Natural killer cell treated with Interleukin-12 subunit alpha and Interleukin-12 subunit beta and Interleukin-15 and Interleukin-18, amount 100 ng/mL, for 72 hours (primary cell): ENCODE measurements at places on chromosomes 4 and X.

- no peak for DNase-seq
Observed at GRCh38 chr4:158535130-158535614, 13.5 kb downstream of the RXFP1 start.

DNA sequence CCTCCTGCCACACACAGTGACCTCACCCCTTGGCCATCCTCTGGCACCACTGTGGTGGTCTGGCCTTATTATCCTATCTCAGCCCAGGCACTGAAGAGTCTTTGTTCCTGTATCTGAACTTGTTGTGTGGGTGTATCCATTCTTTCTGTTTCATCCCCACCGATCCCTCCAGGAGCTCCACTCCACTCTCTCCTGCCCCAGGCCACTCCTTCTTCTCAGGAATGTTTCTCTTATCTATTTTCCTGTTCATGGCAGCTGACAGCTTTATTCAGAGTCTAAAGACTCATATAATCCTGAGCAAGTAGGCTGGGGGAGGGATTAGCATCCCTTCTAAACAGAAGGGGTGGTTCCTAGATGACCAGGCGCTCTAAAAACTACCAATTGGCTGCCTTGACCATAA, 150.0 kb downstream of the ANAPC10 start:
- no peak for DNase-seq

DNA sequence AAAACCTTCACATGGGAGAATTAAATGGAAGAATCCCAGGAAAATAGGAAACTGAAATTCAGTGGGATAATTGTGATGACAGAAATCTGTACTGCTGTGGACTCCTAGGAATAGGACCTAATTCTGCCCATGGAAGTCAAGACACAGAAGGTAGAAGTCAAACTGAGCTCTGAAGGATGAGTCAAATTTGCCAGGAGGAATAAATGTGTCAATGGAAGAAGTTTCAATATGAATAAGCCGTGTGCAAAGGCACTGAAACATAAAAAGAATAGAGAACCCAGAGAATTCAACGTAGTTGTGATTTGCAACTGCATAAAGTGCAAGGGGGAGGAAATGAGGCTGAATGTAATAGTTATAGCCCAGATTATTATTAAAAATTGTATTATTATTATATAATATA, 11.6 kb downstream of the ENAM start:
- DNase-seq, result no peak

GRCh38 chr4:13285336-13285735, 198.8 kb downstream of the RAB28 start:
- no peak for DNase-seq

DNA sequence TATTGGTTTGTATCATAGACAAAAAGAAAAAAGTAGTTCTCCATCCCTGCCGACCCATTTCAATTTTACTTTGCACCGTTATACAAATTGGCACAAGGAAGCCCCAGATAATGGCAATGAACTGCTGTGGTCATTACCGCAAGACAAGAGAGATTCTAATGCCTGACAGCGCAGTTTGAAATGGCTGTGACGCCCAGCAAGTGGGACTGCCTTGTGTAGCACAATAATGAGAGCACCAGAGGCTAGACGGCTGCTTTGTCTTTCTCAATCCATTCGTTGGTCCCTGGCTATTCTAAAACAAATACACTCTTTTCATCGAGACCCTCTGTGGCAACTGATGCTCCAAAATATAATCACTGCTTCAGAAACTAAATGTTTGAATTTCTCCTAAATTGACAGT, 192.4 kb upstream of the NEIL3 start:
- no peak for DNase-seq

GRCh38 chr4:66591968-66592367, 921.7 kb upstream of the EPHA5 start:
- no peak for DNase-seq

GRCh38 chrX:6053141-6053540, 175.5 kb downstream of the NLGN4X start:
- no peak for DNase-seq

DNA sequence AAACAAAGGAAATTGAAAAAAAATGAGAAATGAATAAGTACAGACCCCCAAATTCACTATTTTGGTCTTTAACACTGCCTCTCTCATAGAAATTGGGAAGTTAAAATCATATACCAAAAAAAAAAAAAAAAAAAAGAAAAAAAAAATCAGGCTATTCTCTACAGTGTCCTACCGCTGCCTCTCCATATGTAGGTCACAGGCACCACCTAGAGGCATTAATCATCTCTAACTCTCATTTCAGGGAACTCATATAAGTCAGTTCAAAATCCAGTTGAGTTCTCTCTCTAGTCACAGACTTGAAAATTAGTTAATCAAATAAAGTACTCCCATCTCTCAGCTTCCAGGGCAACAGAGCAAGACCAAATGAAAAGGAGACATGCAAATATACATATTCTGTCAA, 47.9 kb downstream of the COX18 start:
- DNase-seq, result no peak

GRCh38 chr4:111636961-111637585, 508.2 kb upstream of the FAM241A start:
- DNase-seq, result no peak

- DNase-seq, result no peak
Observed at GRCh38 chr4:30370105-30370504, 350.1 kb upstream of the PCDH7 start.

- DNase-seq, result no peak
Observed at GRCh38 chr4:89837993-89838390, 1.0 kb upstream of the SNCA start.

- no peak for DNase-seq
Observed at GRCh38 chrX:24575496-24575895, 71.7 kb downstream of the PCYT1B start.

DNA sequence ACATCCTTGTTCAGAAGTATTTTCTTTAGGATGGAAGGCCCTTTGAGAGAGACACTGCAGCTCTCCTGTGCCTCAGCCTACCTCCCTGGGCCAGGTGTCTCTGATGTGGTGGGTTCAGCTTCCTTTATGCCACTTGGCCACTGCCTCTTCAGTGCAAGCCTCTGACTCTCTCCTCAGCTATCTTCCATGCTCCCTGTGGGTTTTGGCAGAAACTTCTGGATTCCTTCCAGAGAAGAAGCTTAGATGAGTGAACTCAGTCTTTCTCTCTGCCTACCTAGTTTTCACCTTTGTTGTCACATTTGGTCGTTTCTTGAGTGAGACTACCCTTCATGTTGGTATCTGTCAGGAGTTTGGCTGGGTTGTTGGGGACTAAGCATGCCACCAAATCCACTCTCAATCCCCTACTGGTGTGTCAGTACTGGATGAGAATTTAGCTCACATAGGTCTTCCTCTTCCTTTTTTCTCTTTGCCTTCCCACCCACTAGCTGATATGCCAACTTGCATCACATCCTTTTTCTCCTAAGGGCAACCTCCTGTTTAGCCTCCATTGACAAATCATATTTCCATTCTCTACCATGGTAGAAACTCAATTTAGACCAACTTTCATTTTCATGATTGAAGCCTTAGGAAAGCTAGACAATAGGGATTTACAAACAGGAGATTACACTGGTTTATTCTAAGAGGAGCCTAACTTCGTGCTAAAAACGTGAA, 32.0 kb downstream of the IL15 start:
- no peak for DNase-seq

GRCh38 chr4:135098061-135098460, 896.5 kb upstream of the PABPC4L start:
- DNase-seq, result no peak

DNA sequence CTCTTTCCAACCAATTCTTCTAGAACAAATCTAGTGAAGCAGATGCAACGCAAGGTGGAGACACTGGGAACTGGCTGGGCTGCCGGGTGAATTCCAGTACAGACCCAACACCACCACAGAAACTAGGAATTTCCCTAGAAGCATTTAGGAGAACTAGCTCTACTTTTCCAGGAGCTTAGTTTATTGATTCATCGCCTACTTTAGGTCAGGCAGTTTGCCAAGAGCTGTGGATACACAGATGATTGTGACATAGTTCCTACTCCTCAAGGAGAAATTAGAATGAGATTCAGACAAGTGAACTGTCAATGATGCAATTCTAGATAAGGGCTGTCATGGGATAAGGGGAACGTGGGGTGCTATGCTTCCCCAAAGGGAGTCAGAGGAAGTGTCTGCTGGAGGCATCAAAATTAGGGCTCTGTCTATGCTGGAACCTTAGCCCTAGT, 350.0 kb downstream of the CAMK2D start:
- DNase-seq, result no peak

GRCh38 chrX:8346060-8346459, 118.6 kb upstream of the VCX3B start:
- no peak for DNase-seq

GRCh38 chrX:130997314-130997713, 60.8 kb upstream of the ARHGAP36 start:
- no peak for DNase-seq

- DNase-seq, result no peak
Observed at GRCh38 chrX:2828344-2828958, at the start of gene GYG2. TSS of gene GYG2 (plus strand) at chrX:2828930. CDS start at chrX:2830189, 1,259 bp downstream.

DNA sequence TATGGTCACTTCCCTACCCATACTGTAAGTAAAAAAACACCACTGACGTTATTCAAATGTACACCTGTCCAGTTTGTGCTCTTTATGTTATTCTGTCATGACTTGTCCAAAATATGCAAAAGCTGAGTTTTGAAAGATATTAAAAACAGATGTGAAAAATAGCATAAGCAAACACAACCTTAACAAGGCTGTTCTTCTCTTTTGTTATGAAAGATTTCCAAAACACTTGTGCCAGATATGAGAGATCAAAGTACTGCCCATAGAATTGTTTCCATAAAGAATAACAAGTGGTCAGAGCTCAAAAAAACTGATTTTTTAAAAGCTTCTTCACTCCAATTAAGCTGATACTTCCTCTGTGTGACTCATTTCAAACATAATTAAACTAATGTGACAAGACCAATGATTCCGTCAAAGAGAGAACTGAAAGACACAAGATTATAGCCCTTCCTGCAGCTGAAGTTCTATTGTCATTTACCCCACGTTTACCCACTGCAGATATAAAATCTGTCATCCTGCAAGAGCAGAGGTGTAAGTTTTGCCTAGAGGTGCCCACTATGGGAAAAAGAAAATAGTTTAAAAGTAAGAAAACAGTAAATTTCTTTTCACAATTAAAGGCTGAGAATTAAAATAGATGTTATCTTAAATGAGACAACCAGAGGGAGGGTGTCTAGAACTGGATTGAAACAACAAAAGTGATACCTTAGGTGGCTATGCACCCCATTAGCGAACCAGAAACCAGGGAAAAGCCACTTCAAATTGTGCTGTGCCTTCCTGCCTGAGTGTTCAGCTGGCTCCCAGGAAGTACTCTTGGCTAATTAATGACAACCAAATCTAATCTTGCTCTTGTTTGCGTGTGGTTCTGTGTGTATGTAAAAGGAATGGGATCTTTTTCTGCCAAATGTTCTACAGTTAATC, 30.1 kb downstream of the RASSF6 start:
- no peak for DNase-seq
